Activated T-cell treated with anti-CD3 and anti-CD28 coated beads, Interleukin-2, amount 50 U/mL, for 72 hours (primary cell): ENCODE measurements at places on chromosomes 4 and X. TPM values are rescaled to one million over a fixed set of nuclear protein-coding genes. Genes with fewer than 3 reads are reported as not detected.

Gene SPP1
- total RNA-seq, result 0.19 TPM

Gene LANCL3
- 0.07 TPM for total RNA-seq

Gene CLIC2
- 4.7 TPM for total RNA-seq

Gene GUCY1B1
- total RNA-seq, result 0.60 TPM

Gene RAB41
- total RNA-seq, result not detected

Gene ZNF185
- total RNA-seq, result 5.2 TPM

Gene UNC5C
- 0.21 TPM for total RNA-seq

Gene SMIM10
- 0.88 TPM for total RNA-seq

Gene NDUFC1
- 28.5 TPM for total RNA-seq

Gene SRPX
- not detected for total RNA-seq

Gene ODAPH
- not detected for total RNA-seq

Gene HSFX2
- 0.17 TPM for total RNA-seq

Gene HAND2
- total RNA-seq, result not detected

Gene GLUD2
- total RNA-seq, result 0.23 TPM

Gene PQBP1
- 125 TPM for total RNA-seq

Gene DOCK11
- 71.0 TPM for total RNA-seq

Gene AGTR2
- not detected for total RNA-seq

Gene TAF9B
- 19.9 TPM for total RNA-seq

Gene FAM236B
- not detected for total RNA-seq

Gene ACE2
- 0.16 TPM for total RNA-seq
